Hepatic stellate cell (primary cell): ENCODE measurements at places on chromosomes 11 and 22.

DNA sequence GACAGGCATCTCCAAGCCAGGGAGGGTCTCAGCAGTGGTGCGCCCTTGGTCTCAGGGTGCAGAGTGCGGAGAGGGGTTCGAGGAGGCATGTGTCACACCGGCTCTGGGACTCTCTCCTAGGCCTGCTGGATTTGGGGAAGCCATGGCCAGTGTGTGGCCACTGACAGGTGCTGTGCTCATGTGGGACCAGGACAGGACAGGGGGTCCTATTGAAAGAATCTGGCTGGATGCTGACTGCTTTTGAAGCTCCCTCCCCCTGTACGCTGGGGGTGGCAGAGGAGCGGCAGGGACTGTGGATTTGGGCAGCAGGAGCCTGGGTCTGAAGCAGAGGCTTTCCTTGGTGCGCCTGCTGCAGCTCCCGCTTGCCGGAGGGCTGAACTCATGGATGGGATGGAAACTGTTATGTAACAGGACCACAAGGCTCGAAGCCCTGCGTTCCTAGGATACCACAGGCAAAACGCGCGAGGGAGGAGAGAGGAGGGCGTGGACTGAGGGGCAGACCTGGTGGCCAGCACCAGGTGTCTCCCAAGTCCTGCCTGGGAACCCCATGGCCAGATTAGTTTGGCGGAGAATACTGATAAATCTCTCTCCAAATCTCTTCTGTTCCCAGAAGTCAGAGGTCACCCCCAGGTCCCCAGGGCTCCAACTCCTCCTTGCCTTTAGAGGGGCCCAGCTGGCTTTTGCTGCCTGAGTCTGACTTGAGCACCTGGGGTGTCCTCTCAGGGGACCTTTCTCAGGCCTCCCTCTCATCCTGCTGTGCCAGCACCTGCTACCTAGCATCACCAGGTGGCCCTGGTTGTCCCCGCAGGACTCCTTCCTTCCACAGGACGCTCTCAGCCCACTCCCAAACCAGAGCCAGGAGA is 13.8 kb upstream of the TEF start:
- peak; percentile 59 for DNase-seq

GRCh38 chr11:92123540-92123939 is 101.1 kb upstream of the FAT3 start:
- DNase-seq = no peak

GRCh38 chr11:71336176-71336995 is 84.0 kb upstream of the SHANK2 start:
- peak; percentile 42 for DNase-seq

GRCh38 chr11:128689948-128690664 is 3.8 kb upstream of the FLI1 start:
- DNase-seq = peak; percentile 41

GRCh38 chr22:30776476-30776875 is 81.8 kb downstream of the OSBP2 start:
- no peak for DNase-seq

GRCh38 chr11:118156531-118157185 is 4.0 kb upstream of the SCN4B start:
- DNase-seq = no peak

DNA sequence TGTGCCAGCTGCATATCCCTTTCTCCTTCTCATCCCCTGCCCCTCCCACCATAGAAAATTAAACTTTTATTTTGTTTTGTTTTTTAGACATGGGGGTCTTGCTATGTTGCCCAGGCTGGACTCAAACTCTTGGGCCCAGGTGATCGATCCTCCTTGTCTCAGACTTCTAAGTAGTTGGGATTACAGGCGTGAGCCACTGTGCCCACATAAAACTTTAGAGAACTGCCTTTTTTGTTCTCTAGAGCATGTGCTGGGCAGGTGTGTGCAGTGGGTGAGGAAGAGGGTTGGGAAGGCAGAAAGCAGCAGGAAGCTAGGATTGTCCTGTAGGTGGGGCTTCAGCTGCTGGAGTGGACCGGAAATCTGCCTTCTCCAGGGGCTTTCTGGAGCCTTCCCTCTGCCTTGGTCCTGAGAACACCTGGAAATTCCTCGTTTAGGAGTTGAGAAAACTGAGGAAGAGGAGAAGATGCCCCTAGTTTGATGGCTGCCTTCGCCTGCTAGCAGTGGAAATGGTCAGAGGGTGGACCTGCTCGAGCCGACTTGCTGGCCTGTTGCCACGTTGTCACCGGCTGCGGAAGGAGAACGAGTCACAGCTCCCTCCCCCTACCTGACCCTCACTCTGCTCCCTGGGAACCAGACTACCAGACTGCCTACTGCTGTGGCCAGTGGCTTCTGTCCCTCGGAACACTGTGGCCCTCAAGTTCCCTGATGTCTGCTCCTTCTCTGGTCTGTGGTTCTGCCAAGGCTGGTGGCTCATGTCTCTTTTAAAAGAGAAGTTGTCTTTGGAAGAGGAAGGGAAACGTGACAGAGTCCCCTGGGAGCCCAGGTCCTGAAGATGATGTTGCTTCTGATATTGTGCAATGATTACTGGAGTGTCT is 4.0 kb downstream of the ST14 start:
- DNase-seq = no peak

DNA sequence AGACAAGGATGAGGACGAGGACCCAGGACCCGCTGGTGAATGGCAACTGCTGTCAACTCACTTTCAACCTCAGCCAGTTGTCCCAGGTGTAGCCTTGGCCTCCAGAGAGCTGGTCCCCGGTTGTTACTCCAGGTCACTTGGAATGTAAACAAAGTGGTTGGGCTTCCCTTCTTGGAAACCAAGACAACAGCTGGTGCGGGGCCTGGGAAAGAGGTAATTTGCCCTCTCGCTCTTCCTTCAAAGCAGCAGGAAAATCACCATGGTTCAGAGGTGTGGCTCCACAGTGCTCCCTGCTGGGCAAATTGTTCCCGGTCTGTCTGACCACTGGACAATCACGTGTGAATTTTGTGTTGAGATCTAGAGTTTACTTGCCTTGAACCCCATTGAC is 15.0 kb downstream of the SLC1A2 start:
- DNase-seq = no peak

DNA sequence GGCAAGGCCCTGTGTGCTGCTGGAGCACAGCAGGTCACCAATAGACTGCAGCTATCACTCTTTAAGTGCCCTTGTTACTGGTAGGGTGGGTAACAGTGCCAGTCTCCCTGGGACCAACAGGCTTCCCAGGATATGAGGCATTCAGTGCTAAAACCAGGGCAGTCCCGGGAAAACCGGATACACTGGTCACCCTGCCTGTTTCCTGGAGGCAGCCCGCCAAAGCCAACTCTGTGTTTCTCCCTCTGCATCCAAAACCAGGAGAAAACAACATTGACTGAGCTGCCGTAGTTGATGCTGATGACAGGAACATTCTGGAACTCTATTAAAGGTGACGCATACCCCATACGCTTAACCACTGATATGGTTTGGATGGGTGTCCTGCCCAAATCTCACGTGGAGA is 149.1 kb downstream of the SHANK2 start:
- no peak for DNase-seq

DNA sequence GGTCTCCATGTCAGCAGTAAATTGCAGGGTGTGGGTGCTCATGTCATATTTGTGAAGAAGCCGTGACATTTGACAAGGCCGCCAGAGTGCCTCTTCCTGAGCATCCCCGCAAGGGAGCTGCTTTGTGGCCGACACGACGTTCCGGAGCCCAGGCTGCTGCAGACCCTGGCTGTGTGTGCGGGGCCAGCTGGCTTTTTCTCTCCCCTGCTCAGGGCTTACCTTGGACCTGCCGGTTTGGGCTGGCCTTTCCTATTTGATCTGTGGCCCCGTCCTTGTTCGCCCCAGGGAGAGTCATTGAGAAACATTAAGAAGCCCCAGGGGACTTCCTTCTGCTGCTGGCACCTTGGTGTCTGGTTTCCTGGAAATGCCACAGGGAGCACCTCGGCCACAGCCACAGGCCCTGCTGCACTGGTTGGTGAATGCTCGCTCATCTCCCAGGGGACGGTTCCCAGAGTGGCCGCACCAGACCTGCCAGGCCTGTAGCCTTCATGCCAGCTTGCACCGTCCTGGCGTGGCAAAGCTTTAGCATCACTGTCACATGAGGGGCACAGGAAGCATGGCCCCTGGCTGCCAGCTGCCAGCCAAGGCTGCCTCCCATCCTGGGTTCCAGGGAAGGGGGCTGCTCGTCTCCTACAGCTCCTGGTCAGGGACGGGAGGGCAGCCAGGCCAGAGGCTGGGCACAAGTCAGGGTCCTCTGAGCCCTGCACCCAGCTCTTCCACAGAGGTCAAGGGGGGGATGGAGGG is 5.4 kb downstream of the GRK2 start:
- no peak for DNase-seq
